Activated naive CD4-positive, alpha-beta T cell treated with anti-CD3 and anti-CD28 coated beads for 36 hours (primary cell): ENCODE measurements at places on chromosomes 1 and 21.
A peak's percentile ranks its signal among the peaks of the same experiment; 100 is the strongest.

- no peak for DNase-seq
Measured at GRCh38 chr1:228015276-228016180, 8.7 kb downstream of the WNT3A start.

DNA sequence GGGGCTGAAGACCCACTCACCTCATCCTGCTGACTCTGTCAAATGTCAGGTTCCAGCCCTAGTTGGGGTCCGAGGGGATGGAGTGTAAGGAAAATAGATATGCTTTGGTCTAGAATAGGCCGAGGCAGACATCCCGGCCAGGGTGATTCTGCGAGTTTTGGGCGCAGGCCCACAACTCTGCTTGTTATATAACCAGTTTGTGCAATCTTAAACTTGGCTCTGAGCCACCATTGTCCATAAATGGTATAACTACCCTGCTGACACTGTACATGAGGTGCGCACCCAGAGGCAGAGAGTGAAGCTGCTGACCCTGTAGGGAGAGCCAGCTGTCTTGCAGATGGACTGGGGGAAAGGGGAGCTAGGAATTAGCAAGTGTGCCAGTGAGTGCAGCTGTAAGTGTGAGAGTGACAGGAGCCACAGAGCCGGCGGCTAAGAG lies 1388.8 kb downstream of the AMY1C start:
- no peak for DNase-seq

DNA sequence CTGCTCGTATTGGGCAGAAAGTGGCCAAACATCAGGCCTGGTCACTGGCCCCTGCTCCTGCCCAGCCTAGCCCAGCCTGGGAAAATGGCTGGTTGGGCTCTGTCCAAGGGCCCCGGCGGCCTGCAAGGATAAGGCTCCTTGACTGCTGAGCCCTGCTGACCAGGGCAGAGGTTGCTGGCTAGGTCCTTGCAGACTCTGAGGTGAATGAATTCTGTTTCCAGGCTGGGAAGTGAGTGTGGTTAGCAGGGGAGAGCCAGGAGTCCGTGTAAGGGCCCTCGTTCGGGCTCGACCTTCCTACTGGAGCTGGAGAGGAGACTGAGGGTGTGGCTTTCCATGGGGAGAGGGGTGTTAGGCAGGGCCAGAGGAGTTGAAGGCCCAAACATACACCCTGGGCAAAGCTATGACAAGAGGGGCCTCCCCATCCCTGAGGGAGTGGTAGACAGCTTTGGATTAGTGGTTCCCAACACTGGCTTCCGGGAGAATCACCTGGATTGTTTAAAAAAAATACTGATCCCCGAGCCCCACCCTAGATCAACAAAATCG lies 20.6 kb downstream of the CSF1 start:
- DNase-seq, result no peak

DNA sequence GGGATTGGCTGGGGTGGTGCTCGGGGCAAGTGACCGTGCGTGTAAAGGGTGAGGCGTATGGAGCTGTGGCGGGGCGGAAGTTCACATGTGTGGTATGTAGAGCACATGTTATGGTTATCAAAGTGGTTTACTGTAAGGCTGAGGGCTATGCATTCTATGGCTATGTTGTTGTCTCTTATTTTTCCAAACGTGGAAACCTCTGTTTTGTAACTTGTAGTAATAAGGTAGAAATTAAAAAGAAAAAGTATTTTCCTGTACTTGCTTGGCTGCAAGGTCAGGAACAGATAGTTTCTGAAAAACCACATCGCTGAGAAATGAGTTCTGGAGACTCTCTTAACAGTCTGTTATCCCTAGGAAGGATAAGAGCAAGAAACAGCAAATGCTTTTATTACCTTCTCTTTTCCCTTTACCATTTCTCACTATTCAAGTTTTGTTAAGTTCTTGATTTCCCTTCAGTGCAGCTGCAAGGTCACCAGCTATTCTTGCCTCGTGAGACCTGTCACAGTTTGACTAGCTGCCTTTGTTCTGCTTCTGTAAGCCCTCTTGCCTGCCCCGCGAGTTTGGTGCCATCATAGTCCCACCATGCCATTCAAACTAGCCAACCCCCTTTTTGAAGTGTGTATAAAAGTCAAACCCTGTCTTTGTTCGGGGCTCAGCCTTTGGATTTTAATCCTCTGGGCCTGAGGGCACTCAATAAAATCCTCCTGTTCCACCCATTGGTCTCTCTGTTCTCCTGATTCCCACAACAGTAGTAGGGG lies 9.5 kb downstream of the RNU1-2 start:
- DNase-seq, result peak; percentile 50

DNA sequence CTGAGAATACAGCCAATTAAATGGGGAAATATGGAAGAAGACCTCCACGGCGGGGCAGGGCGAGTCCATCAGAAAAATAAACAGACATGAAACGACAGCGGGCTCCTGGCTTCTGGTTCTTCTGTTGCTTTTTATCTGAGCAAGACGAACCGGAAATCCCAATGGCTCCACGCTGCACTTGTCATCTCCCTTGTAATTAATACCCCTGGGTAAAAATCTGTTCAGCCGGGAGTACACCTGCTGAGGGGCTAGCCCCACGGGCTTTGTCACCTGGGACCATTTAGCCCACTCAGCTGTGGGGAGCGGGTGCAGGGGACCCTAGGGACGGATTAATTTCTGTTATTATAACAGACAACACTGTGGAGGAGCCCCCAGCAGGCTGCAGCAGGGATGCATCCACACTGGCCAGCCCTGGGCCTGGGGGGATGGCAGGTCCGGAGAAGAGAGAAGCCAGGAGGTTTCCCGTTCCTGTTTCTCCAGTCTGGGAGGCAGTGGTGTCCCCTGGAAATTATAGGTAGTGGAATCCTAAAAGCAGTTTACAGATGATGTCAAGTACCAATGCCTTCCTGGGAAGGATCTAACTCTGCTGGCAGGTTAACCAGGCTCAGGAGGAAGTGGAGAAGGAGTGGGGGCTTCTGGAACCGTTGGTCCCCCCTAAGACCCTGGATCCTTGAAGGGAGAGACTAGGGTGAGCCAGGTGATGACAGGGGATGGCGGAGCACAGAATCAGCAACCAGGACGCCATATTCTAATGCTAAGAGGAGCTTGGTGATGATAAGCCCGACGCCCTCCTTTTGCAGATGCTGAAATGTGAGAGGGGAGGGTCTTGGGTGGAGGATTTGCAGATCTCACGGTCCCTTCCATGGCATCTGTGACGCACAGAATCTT lies 566.1 kb downstream of the PTPRU start:
- no peak for DNase-seq

- DNase-seq, result no peak
Measured at GRCh38 chr1:28122183-28122582, 33.8 kb upstream of the EYA3 start.

GRCh38 chr1:938088-938683 lies 14.5 kb downstream of the SAMD11 start:
- no peak for DNase-seq

- no peak for DNase-seq
Measured at GRCh38 chr1:166272155-166272554, 105.4 kb upstream of the FAM78B start.

GRCh38 chr1:63640633-63641567 lies 47.7 kb downstream of the PGM1 start:
- no peak for DNase-seq

- DNase-seq, result no peak
Measured at GRCh38 chr1:75707191-75707590, 17.3 kb upstream of the ACADM start.

- DNase-seq, result no peak
Measured at GRCh38 chr1:239263801-239264200, 122.6 kb upstream of the CHRM3 start.

DNA sequence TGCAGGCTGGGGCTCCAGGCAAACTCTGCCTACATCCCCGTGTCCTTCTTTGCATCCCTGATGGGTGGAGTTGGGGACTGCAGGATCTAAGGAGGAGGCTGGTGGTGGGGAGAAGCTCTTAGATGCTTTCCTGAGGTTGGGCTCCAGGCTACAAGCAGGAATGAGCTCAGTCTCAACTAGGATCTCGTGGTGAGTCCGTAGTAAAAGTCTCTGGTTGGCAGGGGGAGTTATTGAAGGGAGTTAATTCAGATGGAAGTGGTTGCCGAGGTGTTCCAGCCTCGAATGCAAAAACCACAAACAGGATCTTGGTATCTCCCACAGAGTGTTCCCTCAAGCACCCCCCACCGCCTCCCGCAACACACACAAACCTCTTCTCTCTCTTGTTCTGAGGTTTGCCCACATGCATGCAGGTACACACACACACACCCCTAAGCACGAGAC lies 35.0 kb downstream of the TMCC2 start:
- no peak for DNase-seq

DNA sequence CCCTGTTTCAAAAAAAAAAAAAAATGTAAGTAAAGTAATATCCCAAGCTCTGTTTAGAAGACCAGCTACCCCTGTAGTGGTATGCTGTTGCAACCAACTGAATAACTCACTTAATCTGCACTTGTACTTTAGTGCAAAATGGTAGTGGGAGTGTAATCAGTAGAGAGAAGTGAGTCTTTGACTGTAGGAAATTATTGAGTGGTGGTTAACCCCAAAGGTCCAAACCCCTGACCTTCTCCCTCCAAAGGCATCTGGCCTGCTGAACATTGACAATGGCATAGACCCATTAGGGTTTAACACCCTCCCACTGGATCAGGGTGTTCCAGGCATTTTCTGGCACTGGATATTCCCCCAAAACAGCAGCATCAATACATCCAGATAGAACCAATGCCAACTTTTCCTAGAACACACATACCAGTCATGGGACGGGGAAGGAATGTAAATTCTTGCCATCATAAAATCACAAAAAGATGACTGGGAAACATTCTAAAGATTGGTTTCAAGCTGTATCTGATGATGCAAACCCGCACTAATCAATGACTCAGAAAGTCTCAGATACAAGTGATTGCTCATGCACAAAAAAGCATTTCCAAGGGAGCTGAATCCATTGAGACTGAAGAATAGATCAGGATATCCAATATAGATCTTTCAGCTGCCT lies 110.3 kb downstream of the MRPL39 start:
- no peak for DNase-seq

DNA sequence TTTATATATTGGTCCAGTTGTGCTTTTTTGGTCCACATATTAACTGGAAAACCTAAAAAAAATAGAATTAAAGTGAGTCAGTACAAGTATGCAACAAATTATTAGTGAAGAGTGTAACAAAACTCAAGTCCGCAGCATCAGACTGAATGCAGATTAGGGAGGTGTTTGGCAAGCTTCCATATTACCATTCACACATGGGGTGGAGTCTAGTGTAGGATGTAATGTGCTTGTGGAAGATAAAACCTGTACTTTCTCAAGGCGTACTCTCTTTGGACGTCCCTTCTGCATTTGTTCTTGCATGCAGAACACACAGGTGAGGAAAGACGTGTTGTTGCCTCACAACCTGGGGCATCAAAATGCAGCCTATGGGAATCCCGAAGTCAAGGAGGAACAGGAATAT lies 668.7 kb downstream of the MRPL39 start:
- DNase-seq, result no peak

DNA sequence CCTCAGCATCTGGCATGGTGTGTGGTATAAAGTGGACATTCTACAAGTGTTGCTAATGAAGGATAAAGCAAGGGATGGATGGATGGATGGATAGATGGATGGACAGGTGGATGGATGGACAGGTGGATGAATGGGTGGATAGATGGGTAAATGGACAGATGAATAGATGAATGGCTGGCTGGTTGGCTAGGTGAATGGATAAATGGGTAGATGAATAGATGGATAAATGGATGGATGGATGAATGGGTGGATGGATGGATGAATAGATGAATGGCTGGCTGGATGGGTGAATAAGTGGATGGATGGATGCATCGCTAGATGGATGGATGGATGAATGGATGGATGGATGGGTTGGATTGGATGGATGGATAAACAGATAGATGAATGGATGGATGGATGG lies 66.2 kb downstream of the SUSD4 start:
- DNase-seq, result no peak

- DNase-seq, result peak; percentile 17
Measured at GRCh38 chr1:241706257-241706656, 54.2 kb downstream of the WDR64 start.

- DNase-seq, result no peak
Measured at GRCh38 chr1:204348722-204349121, 11.0 kb downstream of the PLEKHA6 start.

GRCh38 chr1:15923241-15923640 lies 52.7 kb downstream of the ZBTB17 start:
- DNase-seq, result no peak

GRCh38 chr21:32782698-32783097 lies 11.1 kb upstream of the PAXBP1 start:
- DNase-seq, result no peak

- DNase-seq, result no peak
Measured at GRCh38 chr21:45290948-45291612, 3.4 kb upstream of the POFUT2 start.

GRCh38 chr21:45332981-45333582 lies 45.4 kb upstream of the POFUT2 start:
- DNase-seq, result no peak

DNA sequence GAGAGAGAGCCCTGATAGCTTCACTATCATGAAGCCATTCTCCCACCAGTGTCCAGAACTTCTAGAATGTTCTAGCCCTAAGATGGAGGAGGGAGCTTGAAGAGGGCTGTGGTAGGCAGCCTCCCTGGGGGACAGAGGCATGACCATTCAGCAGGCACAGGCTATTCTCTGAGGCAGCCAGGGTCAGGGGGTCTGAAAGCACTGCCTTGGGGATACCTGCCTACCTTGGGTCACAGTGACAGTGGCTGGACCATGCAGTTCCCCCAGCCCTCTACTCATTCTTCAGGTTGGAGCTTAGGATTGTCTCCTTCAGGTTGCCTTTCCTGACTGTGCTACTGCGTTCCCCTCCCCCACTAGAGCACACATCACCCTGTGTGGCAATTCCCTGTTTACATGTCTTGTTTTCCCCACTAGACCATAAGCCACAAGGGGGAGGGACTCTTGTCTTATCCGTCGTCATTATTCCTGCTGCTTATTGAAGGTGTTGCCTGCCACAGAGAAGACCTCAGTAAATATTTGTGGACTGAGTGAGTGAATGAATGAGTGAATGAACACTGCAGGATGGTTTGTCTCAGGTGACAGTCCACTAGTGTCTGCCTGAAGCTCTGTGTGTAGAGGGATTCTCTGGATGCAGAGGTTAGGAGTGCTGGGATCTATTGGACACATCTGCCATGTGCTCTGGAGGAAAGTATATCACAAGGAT lies 5.2 kb downstream of the ZDHHC18 start:
- DNase-seq, result no peak

DNA sequence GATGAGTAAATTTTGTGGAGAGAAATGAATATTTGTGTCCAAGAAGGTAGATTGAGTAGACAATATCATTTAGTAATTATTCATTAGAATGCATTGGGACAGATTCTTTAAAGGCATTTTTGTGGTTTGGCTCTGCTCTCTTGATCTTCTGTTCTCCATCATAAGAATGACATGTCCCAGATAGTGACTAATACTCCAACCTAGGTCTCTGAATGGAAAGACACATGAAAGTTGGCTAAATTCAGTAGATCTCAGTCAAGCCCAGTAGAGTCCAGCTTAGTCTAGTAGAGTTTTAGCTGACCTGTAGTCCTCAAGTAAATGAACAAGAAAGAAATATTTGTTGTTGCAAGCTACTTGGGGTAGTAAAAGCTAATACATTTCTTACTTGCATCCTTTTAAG lies 61.8 kb upstream of the DNAH14 start:
- DNase-seq, result no peak
